NCI-H2081 (cell line): ENCODE measurements at places on chromosomes 16 and 17.

DNA sequence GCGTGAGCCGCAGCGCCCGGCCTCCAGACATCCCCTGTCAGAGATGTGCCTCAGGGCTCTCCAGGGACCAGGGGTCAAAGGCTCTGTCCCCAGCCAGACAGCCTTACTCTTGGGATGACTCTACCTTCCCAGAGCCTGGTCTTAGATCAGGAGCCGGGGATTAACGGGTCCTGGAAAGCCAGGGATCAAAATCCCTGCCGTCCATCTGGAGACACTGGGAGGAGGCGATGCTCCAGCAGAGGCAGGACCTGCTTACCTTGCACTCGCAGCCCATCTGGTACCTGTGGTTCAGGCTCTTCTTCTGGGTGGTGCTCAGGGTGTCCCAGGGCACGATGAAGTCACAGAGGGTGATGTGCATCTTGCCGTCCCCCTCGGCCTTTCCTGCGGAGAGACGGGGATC is 16.7 kb upstream of the USP36 start:
- no peak for DNase-seq

GRCh38 chr16:68279726-68280558 is 15.6 kb downstream of the SLC7A6 start:
- DNase-seq, result no peak

GRCh38 chr16:16033208-16033717 is 83.8 kb downstream of the ABCC1 start:
- DNase-seq, result no peak

- DNase-seq, result no peak
Measured at GRCh38 chr17:36730095-36730808, 128.9 kb downstream of the MRM1 start.

DNA sequence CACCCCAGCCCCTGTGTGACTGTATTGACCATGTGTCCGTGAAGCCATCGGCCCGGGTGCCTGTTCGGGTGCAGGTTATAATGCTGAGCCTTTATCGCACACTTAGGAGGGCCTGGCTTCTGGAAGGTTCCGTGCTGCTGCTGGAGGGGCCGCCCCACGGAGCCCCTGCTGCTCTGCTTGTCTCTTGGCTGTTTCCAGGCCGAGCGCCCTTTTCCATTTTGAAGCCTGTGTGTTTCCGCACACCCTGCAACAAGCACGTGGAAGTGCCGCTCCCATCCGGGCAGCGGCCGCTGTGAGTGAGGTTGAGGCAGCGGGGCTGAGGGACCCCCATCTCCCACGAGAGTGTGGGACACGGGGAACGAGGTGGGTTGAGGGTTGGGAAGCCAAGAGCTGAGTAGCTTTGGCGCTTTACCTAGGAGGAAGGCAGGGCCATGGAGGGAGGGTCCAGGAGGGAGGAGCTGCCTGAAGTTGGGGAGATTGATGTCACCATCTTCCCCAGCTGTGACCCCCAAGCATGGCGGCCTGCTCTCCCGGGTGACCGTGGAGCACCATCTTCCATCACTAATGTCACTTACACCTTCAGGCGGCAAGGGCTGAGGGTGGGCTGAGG is 200.1 kb upstream of the GSE1 start:
- DNase-seq, result no peak

GRCh38 chr16:68574479-68574878 is 35.4 kb downstream of the ZFP90 start:
- no peak for DNase-seq

DNA sequence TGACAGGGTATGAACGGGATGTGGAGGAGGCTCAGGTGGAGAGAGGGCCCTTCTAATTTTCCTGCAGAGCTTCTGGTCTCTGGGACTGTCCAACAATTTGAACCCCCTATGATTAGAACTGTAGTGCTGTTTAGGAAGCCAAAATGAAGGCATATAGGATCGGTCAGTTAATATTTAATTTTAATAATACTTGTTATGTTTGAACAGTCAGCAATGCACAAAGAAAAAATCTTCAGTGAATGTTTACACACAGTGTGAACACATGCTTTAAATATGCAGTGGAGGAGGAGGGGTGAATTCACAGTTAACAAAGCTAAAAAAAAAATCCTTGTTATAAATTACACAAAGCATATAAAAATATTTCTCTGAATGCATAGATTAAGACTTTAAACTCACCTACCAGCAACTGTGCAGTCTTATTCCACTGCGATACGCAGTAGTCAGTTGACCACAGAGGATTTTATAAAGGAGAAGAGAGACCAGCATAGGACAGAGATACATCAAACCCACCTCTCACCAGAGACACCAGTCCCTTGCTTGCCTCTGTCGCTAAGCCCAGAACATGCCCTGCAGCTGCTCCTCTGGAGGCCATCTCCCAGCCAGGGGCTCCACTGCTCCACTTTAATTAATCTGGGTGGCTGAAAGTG is 14.6 kb downstream of the ANKRD40 start:
- no peak for DNase-seq

- peak; percentile 4 for DNase-seq
Measured at GRCh38 chr17:4708436-4708835, 2.0 kb upstream of the ARRB2 start.

DNA sequence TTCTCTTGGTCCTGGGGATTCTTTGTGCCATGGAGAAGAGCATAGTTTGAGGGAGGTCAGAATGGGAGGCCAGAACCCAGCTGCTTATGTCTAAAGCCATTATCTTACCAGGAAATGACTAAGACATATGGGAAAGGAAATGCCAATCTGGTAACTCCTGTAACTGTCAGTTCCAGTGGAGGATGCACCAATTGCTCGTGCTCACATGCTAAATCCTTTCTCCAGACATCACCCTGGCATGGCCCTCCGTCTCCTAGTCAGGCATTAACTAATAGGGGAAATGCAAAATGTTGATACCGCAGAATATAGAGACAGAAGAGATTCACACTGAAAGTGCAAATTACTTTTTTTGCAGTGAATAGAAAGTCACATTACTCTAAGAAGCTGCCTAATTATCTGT is 255.6 kb upstream of the HSBP1 start:
- DNase-seq, result no peak

GRCh38 chr16:30417529-30418349 is 10.3 kb downstream of the ZNF771 start:
- DNase-seq, result peak; percentile 91

- DNase-seq, result no peak
Measured at GRCh38 chr16:2350500-2350899, 10.0 kb upstream of the ABCA3 start.

DNA sequence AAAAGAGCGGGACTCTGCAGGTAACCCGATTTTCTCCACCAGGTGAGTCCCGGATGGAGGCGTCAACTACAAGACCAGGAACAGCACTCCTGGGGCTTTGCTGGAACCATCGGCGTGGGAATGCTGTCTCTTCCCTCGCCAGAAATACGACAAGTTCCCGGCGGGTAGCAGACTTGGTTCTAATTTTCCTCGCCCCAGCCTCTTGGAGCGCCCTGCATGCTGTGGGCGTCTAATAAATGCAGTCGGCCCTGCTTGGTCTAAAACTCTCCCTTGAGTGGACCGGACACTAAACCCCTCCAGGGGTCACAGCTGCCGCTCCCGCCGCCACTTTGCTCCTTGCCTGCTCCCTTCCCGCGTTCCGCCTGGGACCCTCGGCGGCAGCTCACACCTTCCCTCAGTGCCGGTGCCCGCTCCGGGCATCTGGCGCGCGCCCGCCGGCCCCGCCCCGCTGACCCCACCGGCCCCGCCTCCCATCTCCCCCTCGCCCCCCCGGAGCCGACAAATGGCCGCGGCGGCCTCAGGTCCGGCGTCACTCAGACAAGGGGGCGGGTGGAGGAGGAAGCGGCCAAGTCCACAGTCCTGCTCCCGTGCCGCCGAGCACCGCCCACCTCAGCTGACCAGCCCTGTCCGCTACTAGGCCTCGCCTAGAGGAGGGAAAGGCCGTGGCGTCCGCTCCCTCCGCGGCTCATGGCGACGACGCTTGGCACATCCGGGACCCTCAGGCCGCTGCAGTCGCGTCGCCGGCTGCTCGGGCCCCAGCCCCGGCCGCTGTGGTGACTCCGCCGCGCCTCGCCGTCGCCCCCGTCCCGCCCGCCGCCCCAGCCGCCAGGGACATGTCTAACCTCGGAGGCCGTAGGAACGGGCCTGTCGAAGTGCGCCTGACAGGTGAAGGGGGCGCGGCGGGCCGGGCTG is 65.8 kb downstream of the KPNA2 start:
- peak; percentile 89 for DNase-seq

- no peak for DNase-seq
Measured at GRCh38 chr17:29138184-29138955, 41.8 kb downstream of the MYO18A start.

GRCh38 chr17:50945779-50946222 is 79.6 kb upstream of the TOB1 start:
- no peak for DNase-seq

DNA sequence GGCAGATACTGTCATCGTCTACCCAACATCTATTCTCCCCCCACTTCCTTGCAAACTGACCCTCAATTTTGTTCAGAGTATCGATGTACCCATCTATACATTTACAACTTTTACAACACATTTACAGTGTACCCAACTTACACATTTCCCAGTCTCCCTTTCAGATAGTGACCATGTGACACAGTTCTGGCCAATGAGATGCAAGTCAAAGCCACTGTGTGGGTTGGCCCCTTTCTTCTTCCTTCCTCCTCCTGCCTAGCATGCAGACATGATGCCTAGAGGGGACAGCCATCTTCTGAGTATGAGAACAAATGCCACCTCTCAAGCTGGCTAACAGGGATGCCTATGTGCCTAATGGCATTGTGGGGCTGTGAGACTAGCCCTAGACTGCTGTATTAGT is 11.3 kb upstream of the NFAT5 start:
- no peak for DNase-seq

- no peak for DNase-seq
Measured at GRCh38 chr16:12543700-12544476, 259.8 kb downstream of the CPPED1 start.

DNA sequence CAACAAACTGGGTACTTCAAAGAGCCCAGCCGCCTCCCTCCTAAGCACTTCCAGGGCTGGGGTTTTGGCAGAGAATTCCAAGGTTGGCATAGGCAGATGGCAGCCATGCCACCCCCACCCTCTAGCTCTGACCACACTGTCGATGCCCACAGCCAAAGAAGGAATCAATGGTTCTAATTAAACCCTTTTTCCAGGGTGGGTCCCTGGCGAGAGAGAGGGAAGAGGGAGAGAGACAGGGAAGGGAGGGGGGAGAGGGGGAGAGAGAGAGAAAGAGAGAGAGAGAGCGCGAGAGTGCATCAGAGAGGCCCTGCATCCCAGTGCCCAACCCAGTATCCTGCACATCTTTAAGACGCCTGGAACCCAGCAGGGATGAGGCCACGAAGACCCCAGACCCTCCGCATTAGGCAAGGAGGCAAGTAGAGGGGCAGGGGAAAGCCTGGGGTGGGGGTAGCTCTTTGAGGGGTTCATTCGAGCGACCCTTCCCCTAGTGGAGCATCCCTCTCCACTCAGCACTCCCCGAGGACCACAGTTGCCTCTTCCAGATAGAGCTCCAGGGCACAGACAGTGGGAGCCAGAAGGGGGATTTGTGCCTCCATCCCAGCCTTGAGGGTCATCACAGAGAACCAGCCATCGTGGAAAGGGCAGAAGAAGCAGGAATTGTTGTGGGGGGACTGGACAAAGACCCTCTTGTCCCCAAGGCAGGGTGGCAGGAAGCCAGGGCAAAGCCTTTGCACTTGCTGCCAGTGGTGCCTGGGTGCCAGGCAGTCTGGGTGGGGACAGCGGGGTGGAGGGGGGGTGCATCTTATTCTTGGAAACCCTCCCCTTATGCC is 2.6 kb downstream of the SRCIN1 start:
- DNase-seq, result no peak

DNA sequence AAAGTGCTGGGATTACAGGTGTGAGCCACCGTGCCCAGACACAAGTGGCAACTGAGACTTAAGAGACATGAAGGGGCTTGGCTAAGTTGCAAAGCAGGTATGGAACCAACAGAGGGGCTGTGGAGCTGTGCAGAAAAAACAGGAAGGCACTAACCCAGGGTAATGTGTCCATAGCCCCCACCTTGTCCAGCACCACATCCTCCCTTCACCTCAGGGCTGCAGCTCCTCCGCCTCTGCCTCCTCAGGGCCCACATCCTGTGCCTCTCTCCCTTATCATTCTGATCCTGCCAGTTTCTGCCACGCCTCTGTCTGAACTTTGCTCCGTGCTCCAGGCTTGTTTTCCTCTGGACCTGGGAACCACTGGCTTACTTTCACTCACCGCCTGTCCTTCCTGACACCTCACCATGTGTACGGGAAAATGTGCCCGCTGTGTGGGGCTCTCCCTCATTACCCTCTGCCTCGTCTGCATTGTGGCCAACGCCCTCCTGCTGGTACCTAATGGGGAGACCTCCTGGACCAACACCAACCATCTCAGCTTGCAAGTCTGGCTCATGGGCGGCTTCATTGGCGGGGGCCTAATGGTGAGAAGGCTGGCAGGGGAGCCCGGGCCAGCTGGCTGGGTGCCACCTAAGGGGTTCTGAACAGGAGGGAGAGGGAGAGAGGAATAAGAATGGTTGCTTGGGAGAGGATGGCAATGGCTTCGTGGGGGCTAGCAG is at the start of gene TM4SF5:
Gene TM4SF5, plus strand, starts transcription at position 368 of the 716 bp plus-strand sequence. Its CDS starts 37 bp downstream, at position 405.
- DNase-seq, result peak; percentile 28

DNA sequence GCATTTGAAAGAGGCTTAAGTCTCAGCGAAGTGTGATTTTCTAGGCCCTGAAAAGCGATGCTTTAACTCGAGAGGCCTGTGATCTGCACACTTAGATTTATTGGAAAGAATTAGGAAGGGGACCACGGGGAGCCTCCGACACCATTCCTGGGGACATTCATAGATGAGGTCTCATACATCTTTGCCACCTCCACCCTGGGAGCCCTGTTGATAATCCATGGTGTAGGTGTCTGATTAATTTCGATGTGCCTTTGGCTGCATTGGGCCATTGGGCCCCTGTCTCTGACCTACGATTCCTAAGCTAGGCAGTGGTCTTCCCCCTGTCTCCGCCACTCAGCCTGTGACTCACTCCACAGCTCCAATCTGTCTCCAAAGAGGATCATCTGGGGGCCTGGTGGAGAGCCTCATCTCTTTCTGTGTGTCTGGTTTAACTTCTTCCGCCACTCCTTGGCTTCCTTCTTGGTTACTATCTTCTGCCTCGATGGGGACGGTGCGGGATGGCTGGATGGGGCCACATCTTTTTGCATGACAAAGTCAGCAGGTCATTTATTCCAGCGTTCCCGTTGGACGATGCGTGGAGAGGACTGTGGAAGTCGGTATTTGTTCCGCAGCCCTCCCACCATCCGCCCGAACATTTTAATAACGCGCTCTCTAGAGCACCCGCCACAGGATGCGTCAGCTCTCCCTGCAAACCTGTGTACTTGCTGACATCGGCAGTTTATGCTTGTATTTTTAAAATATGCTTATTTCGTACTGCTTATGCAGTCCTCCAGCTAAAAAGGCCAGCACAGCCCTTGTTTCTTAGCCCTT is 109.3 kb downstream of the IRX3 start:
- DNase-seq, result no peak
